Fibroblast of the aortic adventitia (primary cell): ENCODE measurements at places on chromosomes 5 and 9. TPM values are rescaled to one million over a fixed set of nuclear protein-coding genes. Genes with fewer than 3 reads are reported as not detected.

DNA sequence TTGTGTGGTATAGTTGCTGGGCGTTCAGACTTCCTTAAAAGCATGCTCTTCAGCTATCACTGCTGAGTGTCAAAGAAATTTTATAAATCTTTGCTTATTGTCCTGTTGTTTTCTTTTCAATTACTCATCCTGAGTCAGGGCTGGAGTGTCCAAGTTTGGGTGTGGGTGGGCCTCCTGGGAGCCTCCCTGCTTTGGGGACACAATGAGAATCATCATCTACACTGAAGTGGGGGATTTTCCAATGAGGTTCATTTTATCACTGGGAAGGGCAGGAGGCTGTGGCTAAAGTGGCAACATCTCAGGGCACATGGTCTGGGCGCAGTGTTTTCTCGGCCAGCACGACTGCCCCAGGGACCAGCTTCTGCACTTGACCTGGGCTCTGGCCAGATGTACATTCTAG is 19.5 kb downstream of the GFPT2 start:
- DNase-seq = peak; percentile 85

GRCh38 chr5:137113939-137114338 is 385.2 kb downstream of the SPOCK1 start:
- no peak for DNase-seq

GRCh38 chr5:94893412-94894135 is 275.1 kb downstream of the SLF1 start:
- peak; percentile 38 for DNase-seq

DNA sequence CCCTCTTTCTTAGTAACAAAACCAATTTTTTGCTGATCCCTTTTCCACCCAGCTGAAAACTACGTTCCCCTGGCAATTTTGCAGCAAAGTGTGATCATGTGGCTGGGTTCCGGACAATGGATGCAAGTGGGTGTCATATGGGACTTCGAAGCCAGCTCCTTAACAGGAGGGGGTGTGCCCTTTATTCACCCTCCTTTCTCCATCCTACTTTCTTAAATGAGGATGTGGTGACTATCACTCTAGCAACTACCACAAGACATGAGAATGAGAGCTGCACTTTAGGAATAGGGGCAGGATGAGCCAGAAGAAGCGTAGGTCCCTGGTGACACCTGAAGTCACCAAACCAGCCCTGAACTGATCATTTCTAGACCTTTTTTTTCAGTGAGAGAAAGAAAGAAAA is 58.9 kb downstream of the IRF1 start:
- no peak for DNase-seq

GRCh38 chr9:113912816-113913215 is 36.7 kb downstream of the ZNF618 start:
- no peak for DNase-seq

DNA sequence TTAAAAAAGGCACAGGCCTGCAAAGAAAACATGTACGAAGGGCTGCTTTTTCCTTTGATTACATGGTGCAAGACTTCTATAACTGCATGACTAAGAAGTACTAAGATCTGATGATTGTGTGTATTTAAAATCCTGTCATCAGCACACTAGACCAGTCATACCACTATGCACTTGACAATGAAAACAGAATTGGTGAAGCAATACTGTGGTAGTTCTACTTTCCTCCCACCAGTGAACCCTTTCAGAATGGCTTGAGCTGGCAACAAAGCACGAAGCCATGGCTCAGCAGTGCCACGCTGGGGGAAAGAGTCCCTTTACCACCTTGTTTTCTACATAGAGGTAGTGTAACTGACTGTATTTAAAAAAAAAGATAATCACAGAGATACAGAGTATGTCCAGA is 49.0 kb upstream of the POU5F2 start:
- DNase-seq = peak; percentile 32

DNA sequence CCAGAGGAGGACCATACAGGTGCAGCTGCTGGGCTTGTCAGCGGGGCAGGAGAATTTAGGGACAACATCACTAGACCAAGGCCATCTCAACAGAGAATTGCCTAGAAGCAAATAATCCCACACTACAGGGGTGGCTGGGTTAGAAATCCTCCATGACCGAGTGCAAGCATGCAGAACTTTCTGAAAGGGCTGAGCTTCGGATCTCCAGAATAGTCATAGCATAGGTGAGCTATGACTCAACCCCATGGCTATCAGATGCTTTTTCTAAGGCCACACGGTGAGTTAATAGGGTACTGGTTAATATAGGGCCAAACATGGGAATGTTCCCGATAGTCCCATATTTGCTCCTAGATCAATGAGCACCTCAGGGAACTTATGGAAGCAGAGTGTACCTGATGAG is 4.2 kb downstream of the KCNIP1 start:
- no peak for DNase-seq

GRCh38 chr5:179275941-179276837 is 69.1 kb downstream of the ADAMTS2 start:
- peak; percentile 95 for DNase-seq

GRCh38 chr5:6342689-6343315 is 35.5 kb downstream of the MED10 start:
- DNase-seq = no peak

DNA sequence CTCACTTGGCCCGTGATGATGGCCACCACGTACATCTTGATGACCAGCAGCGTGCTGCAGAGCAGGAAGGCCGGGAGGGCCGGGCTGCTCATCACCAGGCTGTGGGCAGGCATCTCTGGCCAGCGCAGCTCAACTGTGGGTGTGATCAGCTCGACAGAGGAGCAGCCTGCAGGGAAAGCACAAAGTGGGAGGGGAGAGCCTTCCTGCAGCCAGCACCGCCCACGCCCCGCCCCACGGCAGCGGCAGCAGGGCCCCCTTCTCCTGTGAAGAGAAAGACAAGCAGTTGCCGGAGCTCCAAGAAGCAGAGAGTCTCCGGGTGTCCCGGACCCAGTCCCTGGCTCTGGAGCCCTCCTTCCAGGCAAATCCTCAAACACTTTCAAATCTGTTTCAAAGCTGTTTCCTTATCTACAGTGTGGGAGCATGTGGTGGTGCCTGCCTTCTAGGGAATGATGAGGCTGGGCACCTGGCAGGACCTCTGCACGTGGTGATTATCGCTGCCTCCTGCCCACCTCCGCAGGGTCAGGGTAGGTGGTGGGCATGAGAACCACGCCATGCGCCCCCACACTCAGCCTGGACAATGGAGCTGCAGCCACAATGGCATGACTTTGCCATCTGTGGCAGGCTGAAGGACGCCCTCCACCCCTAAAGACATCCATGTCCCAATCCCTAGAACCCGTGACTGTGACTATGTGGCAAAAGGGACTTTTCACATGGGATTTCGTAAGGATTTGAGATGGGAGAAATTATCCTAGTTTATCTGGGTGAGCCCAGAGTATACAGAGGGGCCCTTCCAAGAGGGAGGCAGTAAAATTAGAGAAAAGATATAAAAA is at the start of gene PTGES:
Gene PTGES (minus strand): TSS at position 143 of the 830 bp plus-strand sequence. CDS start 30 bp downstream, at position 113.
- DNase-seq = peak; percentile 75

The ZNF618 gene
- 5.8 and 13.6 TPM in 2 replicates for total RNA-seq

The SPAG8 gene
- 0.81 and 3.3 TPM in 2 replicates for total RNA-seq

The PCDHB2 gene
- total RNA-seq = 0.36 and 0.82 TPM in 2 replicates

The NUTM2G gene
- total RNA-seq = not detected in 2 replicates

The OR1J2 gene
- 1.6 TPM in 1 of 2 replicates, not detected in the other for total RNA-seq
